Activated T-helper 9 cell treated with anti-CD3 and anti-CD28 coated beads, Interleukin-2, amount 50 U/mL, for 16 hours (primary cell): ENCODE measurements at places on chromosomes 2 and 18.

- no peak for DNase-seq
These were observed 5.2 kb upstream of the KCNK3 start for GRCh38 chr2:26687328-26687727.

- no peak for DNase-seq
These were observed 40.5 kb downstream of the RDH14 start for GRCh38 chr2:18519914-18520450.

- DNase-seq = no peak
These were observed 129.2 kb upstream of the KCNH7 start for GRCh38 chr2:162967811-162968210.

- no peak for DNase-seq
These were observed 1128.2 kb downstream of the BCL11A start for GRCh38 chr2:59425247-59425646.

DNA sequence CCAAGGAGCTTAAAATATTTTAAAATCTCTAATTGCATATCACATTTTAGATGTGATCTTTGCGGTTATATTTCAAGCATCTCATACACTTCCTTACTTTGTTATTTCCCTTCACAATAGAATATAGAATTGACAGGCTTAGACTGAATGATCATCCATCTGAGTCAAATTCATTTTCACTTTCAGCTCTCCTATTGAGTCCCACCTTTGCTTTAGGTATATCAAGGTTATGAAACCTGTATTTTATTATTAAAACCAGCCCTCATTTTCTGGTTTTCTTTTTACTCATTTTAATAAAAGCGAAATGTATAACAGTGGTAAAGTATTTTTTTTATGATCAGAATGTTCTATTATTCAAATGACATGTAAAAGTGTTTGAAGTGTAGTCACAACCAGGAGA lies 162.9 kb upstream of the KYNU start:
- DNase-seq = no peak

GRCh38 chr2:186576614-186577013 lies 13.2 kb upstream of the ITGAV start:
- DNase-seq = no peak

- no peak for DNase-seq
These were observed 306.0 kb downstream of the CLIP4 start for GRCh38 chr2:29420999-29421782.

DNA sequence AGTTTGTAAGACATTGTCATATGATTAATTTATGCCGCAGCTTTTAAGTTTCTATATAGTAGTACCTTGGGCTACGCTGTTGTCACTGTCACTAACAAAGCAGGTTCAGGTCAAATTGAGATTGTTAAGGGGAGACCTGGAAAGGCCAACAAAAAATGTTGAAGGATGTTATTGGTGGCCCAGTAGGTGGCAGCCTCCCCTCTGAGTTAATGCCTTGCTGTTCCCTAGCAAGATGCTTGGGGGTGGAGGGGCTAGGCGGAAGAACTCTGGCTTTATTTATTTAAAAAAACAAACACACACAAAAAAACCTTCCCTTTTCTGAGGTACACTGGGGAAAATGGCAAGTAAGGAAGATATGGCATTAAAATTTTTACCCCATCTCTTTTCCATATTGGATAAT lies 128.3 kb upstream of the ATP5MC3 start:
- no peak for DNase-seq

DNA sequence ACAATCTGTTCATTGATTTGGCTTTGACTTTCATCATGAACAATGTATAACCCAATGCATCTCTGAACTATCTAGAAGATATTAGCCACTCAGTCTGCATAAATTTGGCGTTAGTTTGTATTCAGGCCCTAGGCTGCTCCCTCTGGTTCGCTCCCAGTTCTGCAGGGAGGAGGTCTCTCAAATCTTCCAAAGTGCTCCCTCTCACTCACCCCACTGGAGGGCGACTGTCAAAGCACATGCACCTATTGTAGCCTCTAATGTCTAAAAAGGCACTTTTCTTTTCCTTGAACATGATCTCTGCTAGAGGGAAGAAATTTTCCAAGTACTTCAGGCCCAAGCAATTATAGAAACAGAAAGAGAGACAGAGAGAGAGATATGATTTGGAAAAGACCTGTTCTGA lies 291.5 kb downstream of the TDRD15 start:
- DNase-seq = no peak

GRCh38 chr2:173252581-173252980 lies 102.1 kb upstream of the CDCA7 start:
- DNase-seq = no peak

DNA sequence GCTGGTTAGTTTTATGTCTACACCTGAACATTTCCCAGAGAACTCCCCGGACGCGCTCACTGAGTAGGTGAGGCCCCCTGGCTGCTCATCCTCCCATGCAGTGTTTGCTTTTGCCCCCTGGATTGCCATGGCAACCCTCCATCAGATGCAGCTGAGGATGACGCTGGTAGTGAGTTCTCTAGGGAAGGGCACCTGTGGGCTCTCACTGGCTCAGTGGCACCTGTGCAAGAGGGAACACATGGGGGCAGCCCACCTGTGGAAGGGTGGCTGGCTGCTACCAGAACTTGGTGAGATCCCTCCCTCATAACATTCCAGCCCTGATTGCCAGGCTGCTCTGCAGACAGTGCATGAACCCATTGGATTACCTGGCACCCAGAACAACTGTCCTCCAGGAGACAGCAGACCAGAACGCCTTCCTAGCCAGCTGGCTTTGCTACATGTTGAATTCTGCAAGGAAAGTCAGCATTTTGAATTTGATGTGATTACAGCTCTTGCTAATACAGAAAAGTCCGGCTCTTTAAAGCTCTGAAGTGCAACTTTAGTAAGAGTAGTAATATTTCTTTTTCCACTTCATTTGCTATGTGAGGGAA lies 21.7 kb downstream of the COA5 start:
- DNase-seq = no peak

DNA sequence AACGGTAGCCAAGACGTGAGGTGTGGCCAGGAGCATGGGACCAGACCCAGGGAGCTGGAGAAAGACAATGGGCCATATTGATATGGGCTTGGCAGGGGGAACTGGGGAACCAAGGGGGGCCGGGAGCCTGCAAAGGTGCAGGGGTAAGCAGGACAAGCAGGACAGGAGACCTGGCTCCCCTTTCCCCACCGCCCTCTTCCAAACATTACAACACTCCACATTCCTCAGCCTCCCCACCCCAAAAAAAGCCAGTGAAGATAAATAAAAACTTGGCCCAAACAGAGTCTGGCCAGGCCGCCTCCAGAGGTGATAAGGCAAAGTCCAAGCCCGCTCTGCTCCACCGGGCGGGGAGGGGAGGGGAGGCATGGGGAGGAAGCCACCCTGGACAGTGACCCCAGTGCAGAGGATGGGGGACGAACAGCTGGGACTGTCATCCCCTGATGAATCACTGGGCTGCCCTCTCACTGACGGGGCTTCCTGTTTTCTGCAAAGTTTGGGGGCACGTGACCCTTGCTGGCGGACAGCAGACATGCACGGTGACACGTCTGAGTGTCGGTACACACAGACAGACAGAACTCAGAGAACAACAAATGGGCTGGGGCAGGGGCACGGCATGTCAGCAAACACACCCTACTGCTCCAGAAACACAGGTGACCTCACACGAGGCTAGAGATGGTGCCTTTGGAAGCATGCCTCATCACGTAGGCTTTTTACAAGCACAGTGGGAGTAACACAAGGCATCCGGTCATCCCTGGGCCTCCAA lies 100.2 kb downstream of the TNS1 start:
- DNase-seq = no peak

DNA sequence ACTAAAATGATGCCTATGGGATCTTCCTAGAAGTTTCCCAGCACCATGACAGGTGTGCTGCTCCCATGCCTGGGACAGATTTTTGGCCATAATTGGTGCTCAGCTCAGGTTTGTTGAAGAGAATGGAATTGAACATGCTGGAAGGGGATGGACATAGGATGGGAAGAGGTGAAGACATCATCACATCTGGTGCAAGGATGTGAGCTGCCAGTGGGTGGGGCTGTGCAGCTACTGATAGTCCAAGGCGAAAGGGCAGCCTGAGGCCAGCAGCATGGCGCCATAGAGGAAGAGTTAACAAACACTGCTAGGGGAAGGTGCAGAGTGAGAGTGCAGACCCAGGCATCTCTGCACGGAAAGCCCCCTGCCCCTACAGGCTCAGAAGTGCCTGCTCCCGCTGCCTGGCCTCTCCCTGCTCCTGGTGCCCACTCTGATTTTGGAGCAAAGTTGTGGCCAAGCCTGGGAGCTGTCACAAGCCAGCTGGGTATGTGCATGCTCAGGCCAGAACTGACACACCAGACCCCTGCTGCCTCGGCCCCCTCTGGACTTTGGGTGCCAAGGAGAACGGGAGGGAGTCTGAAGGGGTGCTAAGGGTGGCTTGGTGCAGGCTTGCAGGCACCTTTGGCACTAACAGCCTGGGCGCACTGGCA lies 178.6 kb downstream of the ZBTB7C start:
- DNase-seq = no peak

GRCh38 chr2:46650556-46651001 lies 171.2 kb downstream of the TMEM247 start:
- peak; percentile 51 for DNase-seq

DNA sequence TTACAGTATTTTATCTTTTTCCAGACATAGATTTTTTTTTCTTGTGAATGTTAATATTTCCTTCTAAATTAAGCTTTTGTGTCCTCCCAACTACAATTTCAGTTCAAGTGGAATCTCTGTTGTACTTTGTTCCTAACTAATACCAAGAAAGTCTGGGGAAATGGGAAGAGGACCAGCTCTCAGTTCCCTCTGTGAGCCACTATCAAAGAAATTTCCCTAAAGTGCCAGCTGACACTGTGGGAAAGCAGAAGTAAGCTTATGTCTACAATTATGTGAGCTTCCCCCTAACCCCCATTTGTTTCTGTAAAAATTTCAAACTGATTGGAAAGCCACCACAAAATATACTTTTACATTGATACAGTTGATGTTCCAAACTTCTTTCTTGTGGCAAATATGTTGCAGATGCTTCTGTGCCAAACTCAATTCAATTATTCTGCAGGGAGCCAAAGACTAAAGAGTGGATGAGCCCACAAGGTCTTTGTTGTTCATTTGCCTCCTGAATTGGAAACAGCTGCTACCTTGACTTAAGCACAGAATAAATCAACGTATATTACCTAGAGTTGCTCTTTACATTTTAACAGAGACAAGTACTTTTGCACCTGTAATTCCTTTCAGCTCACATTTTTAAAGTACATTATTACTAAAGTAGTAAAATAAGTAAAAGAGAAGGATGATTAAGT lies 306.6 kb downstream of the PTH2R start:
- DNase-seq = no peak

- no peak for DNase-seq
These were observed 959.6 kb upstream of the SLC39A10 start for GRCh38 chr2:194697439-194697838.

DNA sequence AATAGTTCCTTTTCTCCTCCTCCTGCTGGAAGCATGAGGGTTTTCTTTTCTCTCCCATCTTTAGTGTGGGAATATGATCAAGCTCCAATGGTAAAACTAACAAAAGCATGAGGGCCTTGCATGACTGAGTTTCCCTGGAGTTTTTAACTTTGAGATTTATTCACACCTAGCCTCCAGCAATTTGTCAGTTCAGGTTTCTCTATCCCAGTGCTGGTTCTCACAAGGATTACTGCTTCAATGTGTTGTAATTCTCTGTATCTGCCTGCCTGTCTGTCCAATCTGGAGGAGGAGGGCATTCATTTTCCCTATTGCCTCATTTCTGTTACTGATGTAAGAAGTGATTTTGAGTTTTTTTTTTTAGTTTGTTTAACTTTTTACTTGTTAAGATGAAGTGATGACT lies 57.6 kb upstream of the RPRM start:
- no peak for DNase-seq

GRCh38 chr2:165793161-165793778 lies 777 bp downstream of the GALNT3 start:
- DNase-seq = no peak

- DNase-seq = no peak
These were observed 42.6 kb downstream of the NEB start for GRCh38 chr2:151691631-151692030.

GRCh38 chr2:207621501-207622039 lies 3.6 kb downstream of the METTL21A start:
- DNase-seq = no peak

DNA sequence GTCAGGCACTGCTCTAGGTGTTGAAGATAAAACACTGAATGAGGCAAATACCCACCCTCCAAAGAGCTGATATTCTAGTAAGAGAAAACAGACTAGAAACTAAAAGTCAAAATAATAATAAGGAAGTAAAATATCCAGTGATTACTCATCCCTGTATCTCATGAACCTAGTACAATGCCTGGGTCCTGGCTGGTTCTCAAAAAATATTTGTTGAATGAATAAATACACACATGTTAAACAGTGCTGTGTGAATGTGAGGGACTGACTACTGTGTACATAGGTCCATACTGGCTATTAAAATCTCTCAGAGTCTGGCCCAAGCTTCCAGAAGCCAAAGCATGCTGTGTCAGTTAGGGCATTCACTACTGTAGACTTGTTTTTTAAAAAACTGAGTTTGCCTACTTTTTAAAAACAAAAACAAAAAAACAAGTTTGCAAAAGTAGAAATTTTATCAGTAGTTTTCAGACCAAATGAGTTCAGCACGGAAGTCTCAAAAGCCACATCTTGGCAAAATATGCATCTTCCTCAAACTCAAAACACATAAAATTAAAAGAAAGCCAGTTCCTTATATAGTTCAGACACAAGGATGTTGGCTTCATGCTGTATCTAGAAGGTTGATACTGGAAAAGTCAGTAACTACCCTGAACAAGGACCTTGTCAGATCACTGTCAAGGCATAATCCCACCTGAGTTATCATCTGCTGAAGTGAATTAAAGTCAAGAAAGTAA lies 136.2 kb downstream of the THADA start:
- DNase-seq = no peak

- DNase-seq = no peak
These were observed at the start of gene PTPRN for GRCh38 chr2:219309278-219309677. TSS of gene PTPRN (minus strand) at chr2:219309401. CDS start at chr2:219309332, 69 bp downstream.

GRCh38 chr2:172739661-172740266 lies 4.1 kb downstream of the RAPGEF4 start:
- no peak for DNase-seq

GRCh38 chr2:117980783-117981676 lies 32.8 kb downstream of the CCDC93 start:
- no peak for DNase-seq

- no peak for DNase-seq
These were observed 38.3 kb upstream of the GREB1L start for GRCh38 chr18:21203542-21204241.

GRCh38 chr2:10196110-10196892 lies 73.8 kb downstream of the RRM2 start:
- DNase-seq = no peak

DNA sequence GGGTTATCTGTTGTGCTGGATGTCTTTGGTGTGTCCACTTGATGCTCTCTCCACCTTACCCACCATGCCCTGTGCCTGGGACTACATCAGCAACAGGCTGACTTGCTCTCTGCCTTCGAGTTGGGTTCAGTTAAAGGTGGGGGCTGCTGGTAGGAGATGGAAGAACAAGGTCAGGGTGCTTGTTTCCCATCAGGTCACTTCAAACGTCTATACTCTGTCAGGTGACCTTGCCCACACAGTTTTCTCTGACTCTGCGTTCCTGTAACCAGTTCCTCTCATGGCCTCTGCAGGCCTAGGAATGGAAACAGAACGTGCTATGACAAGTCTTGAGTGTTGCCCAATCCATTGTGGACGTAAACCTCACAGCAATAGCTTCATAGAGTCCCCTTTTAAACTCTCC lies 38.4 kb upstream of the PAPOLG start:
- no peak for DNase-seq
